LHCN-M2 (cell line): ENCODE measurements at places on chromosomes 3 and 15. TPM values are rescaled to one million over a fixed set of nuclear protein-coding genes. Genes with fewer than 3 reads are reported as not detected.

DNA sequence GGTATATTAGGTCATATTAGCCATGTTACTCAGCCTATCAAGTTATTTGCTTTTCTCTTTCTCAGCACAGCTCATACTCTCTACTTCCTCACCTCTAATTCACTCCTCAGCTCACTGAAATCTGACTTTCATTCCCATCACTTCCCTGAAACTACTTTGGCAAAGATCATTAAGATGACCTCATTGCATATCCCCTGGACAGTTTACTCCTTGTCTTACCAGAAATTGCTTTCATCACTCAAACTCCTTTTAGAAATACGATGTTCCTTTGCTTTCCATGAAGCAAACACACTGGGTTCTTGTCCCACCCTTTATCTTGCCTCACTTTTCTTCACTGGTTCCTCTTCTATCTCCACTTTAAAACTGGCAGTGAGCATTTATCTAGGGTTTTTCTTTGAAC is 354.4 kb downstream of the TUSC7 start:
- no peak for DNase-seq

The DLEC1 gene
- total RNA-seq, result 0.13 TPM in 1 of 2 replicates, not detected in the other

The TRIM71 gene
- not detected in 2 replicates for total RNA-seq

- DNase-seq, result no peak
Measured at GRCh38 chr3:31572236-31573004, 39.7 kb downstream of the STT3B start.

DNA sequence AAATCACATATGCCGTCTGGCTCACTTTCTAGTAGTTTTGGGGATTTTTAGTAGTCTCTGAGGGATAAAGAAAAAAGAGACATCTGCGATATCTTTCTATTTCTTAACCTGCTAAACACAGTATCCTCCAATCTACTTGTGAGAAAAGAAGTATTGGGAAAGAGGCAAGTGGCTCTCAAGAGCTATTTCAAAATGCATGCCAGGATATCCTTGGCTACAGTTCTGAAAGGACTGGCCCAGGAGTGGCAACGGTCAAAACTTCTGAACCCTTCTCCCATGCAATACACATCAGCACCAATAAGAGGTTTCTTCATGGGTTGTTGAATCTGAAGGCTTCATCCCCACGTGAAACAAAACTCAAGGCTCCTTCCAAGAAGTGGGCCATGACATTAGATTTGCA is 204.0 kb upstream of the WNT5A start:
- no peak for DNase-seq

DNA sequence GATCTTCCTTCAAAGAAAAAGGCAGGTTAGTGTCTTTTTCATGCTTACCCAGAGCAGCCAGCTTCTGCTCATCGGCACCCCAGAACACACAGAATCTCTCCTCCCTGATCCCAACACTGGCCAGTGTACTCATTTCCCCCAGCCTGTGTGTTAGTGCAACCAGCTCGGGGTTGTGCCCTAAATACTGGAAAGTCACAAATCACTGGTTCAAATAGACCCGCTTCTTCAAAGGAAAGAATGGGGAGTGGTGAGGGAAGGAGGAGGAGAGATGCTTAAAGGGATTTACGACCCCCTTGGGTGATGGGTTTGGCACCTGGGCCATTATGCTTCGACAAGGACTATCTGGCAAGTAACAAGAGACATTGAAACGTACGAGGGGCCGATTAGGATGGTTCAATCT is 114.0 kb downstream of the FOXB1 start:
- DNase-seq, result no peak

DNA sequence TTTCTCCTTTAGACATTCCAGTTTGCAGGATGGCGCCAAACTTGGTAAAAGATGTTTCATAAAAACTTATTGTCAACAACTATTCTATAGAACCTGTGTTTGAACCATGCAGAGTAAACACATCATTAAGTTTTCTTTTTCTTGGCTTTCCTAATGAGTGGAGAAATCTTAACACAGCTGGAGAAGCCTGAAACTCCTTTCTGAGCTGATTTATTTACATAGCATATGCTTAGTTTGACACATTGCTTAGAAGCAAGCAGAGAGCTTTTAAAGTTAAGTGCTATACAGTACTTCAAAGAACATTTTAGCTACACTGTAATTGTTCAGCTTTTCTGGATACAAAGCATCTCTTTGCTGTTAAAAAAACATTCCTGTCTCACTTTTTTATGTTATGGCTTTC is 61.0 kb upstream of the PAQR5 start:
- DNase-seq, result no peak

- no peak for DNase-seq
Measured at GRCh38 chr3:10432931-10433330, 72.5 kb downstream of the ATP2B2 start.

DNA sequence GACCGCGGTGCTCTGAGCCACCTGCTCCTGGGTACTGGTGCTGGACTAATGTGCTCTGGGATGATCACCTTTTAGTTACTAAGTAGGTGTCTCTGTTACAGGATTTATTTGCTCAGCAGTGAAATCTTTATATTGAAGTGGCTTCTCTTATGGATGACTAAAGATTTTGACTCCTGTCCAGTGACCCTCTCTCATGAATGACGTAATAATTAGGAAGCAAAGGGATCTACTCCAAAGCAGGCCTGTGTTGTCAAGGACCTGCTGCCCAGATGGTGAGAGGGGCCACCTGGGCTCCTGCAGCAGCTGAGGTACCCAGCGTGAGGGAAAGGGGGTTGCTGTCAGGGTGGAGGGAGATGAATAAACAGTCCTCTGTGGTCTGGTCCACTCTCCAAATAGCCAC is 263.6 kb downstream of the GABRG3 start:
- DNase-seq, result no peak

The CLEC3B gene
- 0.38 and 0.40 TPM in 2 replicates for total RNA-seq

GRCh38 chr3:58584690-58585004 is 7.5 kb upstream of the FAM107A start:
- peak; percentile 15 for DNase-seq

- no peak for DNase-seq
Measured at GRCh38 chr3:52347716-52348635, 31.9 kb downstream of the DNAH1 start.
